Spinal cord (tissue), 10 donors: ENCODE measurements at places on chromosomes 1 and 21.

- no peaks in the 10 kb centered on the region for H3K27me3 ChIP-seq
- no peak for DNase-seq
- no peak overlapping the region for H3K27ac ChIP-seq
- no peak overlapping the region for H3K4me3 ChIP-seq
- no peaks in the 10 kb centered on the region for H3K4me1 ChIP-seq
- no peaks in the 10 kb centered on the region for H3K36me3 ChIP-seq
Measured at GRCh38 chr1:90357995-90358394, 359.1 kb downstream of the BARHL2 start.

GRCh38 chr1:10625554-10625953 lies 150.8 kb downstream of the PEX14 start:
- peak overlapping the region; percentile 33 for H3K27ac ChIP-seq
- DNase-seq, result no peak
- no peak overlapping the region for H3K4me3 ChIP-seq
- H3K27me3 ChIP-seq, result no peaks in the 10 kb centered on the region
- peaks cover 71% of the 10 kb centered on the region for H3K36me3 ChIP-seq
- H3K4me1 ChIP-seq, result peaks cover 30% of the 10 kb centered on the region

DNA sequence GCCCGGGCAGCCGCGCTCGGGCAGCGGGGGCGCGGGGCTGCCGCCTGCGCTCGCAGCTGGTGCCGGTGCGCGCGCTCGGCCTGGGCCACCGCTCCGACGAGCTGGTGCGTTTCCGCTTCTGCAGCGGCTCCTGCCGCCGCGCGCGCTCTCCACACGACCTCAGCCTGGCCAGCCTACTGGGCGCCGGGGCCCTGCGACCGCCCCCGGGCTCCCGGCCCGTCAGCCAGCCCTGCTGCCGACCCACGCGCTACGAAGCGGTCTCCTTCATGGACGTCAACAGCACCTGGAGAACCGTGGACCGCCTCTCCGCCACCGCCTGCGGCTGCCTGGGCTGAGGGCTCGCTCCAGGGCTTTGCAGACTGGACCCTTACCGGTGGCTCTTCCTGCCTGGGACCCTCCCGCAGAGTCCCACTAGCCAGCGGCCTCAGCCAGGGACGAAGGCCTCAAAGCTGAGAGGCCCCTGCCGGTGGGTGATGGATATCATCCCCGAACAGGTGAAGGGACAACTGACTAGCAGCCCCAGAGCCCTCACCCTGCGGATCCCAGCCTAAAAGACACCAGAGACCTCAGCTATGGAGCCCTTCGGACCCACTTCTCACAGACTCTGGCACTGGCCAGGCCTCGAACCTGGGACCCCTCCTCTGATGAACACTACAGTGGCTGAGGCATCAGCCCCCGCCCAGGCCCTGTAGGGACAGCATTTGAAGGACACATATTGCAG lies 3.0 kb downstream of the ARTN start:
- H3K36me3 ChIP-seq, result peaks cover 13% of the 10 kb centered on the region
- peaks cover 49% of the 10 kb centered on the region for H3K4me1 ChIP-seq
- no peak overlapping the region for H3K27ac ChIP-seq
- H3K27me3 ChIP-seq, result peaks cover 19% of the 10 kb centered on the region

DNA sequence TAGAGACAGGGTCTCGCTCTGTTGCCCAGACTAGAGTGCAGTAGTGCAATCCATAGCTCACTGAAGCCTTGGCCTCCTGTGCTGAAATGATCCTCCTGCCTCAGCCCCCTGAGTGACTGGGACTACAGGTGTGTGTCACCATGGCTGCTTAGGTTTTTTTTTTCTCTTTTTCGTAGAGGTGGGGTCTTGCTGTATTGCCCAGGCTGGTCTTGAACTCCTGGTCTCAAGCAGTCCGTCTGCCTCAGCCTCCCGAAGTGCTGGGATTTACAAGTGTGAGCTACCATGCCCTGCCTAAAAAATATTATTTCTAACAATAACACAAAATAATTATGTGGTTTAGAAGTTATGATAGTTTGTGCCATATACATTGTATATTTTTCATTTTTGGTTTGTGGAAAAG lies 9.9 kb downstream of the CAMTA1 start:
- peaks cover 2% of the 10 kb centered on the region for H3K36me3 ChIP-seq
- H3K4me3 ChIP-seq, result no peak overlapping the region
- no peak for DNase-seq
- peak overlapping the region; percentile 16 for H3K27ac ChIP-seq
- H3K27me3 ChIP-seq, result no peaks in the 10 kb centered on the region

GRCh38 chr1:87178441-87178840 lies 150.2 kb upstream of the LMO4 start:
- no peaks in the 10 kb centered on the region for H3K36me3 ChIP-seq
- no peak overlapping the region for H3K27ac ChIP-seq
- H3K4me1 ChIP-seq, result no peaks in the 10 kb centered on the region
- no peak for DNase-seq
- no peak overlapping the region for H3K4me3 ChIP-seq

DNA sequence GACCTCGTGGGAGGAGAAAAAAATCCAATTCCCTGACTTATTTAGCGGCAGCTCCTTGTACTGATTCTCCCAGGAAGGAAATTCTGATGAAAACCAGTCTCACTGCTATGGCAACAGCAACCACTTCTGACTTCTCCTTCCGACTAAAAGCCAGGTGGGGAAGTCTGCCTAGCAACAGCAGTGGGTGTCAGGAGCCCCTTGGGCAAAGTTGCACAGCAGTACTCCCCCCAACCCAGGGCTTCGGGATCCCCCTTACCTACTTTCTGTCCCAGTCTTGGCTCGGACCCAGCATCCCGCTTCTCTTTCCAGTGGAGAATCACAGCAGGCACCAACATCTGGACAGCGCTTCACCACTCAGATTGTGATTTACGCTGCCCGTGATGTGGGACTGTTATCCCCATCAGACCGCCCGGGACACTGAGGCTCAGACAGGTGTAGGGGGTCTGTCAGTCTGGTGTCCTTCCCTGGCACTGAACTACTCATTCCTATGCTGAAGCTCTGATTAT lies 24.6 kb downstream of the NKAIN1 start:
- H3K4me3 ChIP-seq, result no peak overlapping the region
- peaks cover 2% of the 10 kb centered on the region for H3K36me3 ChIP-seq
- H3K27ac ChIP-seq, result peak overlapping the region; percentile 6
- DNase-seq, result no peak
- no peaks in the 10 kb centered on the region for H3K27me3 ChIP-seq
- H3K4me1 ChIP-seq, result peaks cover 24% of the 10 kb centered on the region

- no peaks in the 10 kb centered on the region for H3K4me1 ChIP-seq
- DNase-seq, result no peak
- H3K27me3 ChIP-seq, result no peaks in the 10 kb centered on the region
- no peaks in the 10 kb centered on the region for H3K36me3 ChIP-seq
Measured at GRCh38 chr1:240599299-240599698, 12.7 kb downstream of the GREM2 start.

DNA sequence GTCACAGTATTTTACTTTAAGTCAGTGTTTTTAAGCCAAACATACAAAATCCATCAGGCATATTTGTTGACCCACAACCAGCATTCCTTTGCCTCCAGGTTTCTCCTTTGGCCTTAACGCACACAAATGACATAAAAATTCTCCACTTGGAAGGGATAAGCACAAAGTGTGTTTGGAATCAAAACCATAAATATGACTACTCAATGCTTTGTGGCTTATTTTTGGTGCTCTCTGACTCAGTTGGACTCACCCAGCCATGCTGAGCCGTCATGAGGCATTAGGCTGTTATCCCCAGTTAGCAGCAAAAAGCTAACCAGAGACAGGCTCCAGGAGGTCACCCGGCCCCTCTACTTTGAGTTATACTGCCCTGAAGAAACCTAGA lies 948 bp downstream of the PRUNE1 start:
- peak overlapping the region; percentile 97 for H3K4me3 ChIP-seq
- H3K27ac ChIP-seq, result peak overlapping the region; percentile 97
- H3K4me1 ChIP-seq, result peaks cover 56% of the 10 kb centered on the region
- no peak for DNase-seq

- H3K4me3 ChIP-seq, result no peak overlapping the region
- H3K36me3 ChIP-seq, result peaks cover 2% of the 10 kb centered on the region
- no peak overlapping the region for H3K27ac ChIP-seq
- no peak for DNase-seq
- H3K27me3 ChIP-seq, result no peaks in the 10 kb centered on the region
Measured at GRCh38 chr21:32044205-32045180, 171.7 kb downstream of the HUNK start.
